ENCODE measurements at places on chromosomes 3 and 15. TPM values are rescaled to one million over a fixed set of nuclear protein-coding genes. Genes with fewer than 3 reads are reported as not detected.

BSN gene
- total RNA-seq = 0.17 TPM

CYP1A2 gene
- total RNA-seq = not detected

GOLGA8T gene
- not detected for total RNA-seq

SCAANT1 gene
- total RNA-seq = not detected

MNS1 gene
- total RNA-seq = 3.9 TPM

KIF15 gene
- total RNA-seq = 1.3 TPM

SENP2 gene
- 40.6 TPM for total RNA-seq

SLC12A1 gene
- total RNA-seq = not detected

KY gene
- total RNA-seq = 1.6 TPM

RTP4 gene
- 2.8 TPM for total RNA-seq

SLC22A13 gene
- 1.2 TPM for total RNA-seq

GREM1 gene
- total RNA-seq = 141 TPM

Measured in smooth muscle cell of trachea (primary cell).